ENCODE measurements at places on chromosomes 16 and 17.

DNA sequence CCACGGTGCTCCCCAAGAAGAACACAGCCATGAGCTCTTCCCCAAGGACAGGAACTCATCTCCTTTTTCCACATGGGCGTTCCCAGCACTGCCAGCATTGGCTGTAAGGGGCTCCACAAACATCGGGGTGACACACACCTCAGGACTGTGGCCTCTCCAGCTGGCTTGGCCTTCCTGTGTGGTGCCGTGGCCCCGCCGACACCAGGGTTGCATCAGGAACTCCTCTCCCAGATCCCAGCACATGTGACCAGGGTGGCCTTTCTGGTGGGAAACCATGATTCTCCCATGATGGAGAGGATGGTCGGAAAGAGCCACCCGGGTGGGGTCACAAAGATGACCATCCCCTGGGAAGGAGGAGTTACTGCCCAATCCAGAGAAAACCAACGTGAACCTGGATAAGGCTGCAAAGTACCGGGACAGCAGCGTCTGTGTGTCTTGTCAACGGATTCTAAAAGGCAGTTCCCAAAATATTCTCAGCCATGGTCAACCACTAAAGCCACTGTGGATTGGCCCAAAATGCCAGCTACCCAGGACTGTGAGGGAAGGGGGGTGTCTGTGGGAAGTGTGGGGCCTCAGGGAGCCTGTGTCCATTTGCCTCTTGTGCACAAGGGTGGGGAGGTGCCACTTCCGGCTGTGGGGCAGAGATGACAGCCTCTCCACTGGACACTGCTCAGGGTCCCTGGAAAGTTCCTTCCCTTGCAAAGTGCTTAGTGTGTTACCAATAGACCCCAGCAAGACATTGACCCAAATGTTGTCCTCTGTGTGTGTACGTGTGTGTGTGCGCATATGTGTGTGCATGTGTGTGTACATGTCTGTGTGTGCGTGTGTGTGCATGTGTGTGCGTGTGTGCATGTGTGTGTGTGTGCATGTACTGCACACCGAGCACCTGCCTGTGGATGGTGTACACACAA is 78.0 kb upstream of the CBX4 start:
- no peak for DNase-seq

- peak; percentile 52 for DNase-seq
Measured at GRCh38 chr17:63696381-63696961, 3.5 kb downstream of the LIMD2 start.

GRCh38 chr17:79940459-79941087 is 95.1 kb downstream of the TBC1D16 start:
- no peak for DNase-seq

DNA sequence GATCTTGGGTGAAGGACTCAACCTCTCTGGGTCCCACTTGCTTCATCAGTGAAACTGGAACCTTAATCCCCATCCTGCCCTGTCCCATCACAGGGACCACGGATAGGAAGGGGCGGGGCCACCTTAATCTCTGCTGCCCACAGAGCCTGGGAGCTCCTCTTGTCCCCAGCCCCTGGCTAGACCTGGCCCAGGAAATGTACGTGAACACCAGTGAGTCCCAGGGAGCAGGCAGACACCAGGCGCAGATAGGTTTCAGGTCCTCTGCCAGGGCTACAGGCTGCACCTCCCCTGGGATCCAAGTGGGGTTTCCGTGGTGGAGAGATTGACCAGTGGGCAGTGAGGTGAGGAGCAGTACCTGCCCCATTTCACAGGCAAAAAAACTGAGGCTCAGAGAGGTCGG is 21.0 kb downstream of the RAB11FIP4 start:
- no peak for DNase-seq

DNA sequence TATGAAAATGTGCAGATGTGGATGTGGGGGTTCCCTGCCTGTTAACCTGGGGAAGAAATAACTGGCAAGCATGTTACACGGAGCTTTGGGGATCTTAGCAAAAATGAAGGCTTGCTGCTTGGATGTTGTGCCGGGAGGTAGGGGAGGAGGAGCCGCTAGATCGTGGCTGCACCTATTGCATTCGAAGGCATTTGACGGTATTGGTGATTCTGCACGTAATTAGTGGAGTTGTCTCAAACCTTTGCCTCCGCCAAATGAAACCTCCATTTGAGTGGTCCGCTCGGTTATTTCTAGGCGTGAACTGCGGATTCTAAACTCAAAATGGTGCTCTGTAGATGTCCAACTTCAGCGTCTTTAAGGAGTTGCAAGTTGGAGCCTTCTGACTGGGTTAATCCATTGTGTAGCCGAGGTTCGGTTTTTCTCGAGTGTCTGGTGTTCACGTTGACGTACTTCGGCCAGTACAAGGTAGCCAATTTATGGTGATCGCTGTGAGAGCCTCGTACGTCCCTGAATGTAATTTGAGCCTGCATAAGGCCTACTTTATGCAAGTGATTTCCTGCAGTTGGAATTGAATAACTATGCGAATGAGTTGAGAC is 1.5 kb downstream of the TNRC6C start:
- DNase-seq, result no peak

- no peak for DNase-seq
Measured at GRCh38 chr16:69179328-69180010, 7.5 kb upstream of the SNTB2 start.

DNA sequence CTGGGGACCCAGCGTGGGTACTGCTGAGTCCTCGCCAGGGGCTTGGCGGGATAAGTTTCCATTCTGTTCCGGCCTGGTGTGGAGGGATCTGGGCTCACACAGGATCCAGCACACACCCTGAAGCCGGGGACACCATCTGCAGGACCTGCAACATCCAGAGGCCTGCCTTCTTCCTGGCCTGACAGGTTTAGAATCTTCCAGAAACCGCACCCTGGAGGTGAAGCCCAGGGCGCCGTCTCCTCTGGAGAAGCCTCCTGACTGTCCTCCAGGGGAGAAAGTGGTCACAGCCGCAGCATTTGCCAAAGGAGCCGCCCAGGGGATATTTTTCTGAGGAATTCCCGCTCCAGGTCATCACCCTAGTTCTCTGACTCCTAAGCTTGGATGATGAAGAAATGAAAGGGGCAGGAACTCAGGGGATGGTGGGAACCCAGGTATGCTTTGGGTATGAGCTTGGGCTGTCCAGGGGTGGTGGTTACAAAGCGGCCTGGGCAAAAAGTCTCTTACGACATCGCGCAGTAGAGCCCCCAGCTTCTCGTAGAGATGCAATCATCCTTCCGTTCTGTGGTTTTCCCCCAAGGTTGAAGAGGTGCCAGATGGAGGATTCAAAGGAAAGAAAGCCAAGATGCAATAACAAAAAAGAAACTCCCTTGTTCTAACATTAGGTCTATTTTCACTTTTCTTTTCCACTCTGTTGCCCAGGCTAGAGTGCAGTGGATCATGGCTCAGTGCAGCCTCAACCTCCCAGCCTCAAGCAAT is 9.1 kb upstream of the CRISPLD2 start:
- peak; percentile 58 for DNase-seq

DNA sequence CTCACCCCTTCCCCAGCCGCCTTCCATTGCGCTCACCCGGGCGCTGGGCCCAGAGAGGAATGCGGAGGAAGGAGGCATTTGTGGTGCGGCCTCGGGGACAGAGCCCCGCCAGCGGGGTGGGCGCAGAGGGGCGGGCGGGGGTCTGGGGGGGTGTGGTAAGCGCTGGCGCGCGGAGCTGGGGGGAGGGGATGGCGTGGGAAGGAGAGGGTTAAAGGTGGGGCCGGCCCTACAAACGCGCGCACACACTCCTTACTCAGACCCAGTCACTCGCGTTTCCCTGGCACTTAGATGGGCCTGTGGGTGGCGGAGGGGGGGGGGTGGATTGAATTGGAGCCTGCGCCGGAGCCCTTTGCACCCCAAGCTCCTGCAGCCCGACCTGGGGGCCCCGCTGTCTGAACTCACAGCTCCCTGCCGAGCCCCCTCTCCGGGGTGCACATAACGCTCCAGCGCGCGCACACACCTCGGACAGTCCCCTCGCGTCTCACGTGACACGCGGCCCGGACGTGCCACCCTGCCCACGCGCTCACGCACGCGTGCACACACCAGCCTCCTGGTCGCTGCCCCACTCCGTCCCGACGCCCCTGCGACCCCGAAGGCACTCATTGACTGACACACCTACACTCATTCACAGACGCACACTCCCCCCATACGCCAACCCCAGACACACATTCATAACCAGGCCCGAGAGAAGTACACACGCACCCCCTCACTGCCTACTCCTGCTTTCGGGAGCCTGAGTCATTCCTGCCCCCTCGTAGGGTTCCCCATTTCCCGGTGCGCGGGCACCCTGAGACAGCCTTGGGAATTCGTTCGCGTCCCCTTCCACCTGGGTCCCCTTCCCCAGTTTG is 844 bp downstream of the TBKBP1 start:
- peak; percentile 50 for DNase-seq

- no peak for DNase-seq
Measured at GRCh38 chr17:76493505-76494167, 7.6 kb downstream of the RHBDF2 start.

- no peak for DNase-seq
Measured at GRCh38 chr17:63772801-63773271, 561 bp downstream of the CCDC47 start.

GRCh38 chr16:9415545-9415944 is 324.1 kb downstream of the HAPSTR1 start:
- DNase-seq, result no peak

GRCh38 chr17:19281161-19281560 is 44.0 kb downstream of the EPN2 start:
- no peak for DNase-seq

DNA sequence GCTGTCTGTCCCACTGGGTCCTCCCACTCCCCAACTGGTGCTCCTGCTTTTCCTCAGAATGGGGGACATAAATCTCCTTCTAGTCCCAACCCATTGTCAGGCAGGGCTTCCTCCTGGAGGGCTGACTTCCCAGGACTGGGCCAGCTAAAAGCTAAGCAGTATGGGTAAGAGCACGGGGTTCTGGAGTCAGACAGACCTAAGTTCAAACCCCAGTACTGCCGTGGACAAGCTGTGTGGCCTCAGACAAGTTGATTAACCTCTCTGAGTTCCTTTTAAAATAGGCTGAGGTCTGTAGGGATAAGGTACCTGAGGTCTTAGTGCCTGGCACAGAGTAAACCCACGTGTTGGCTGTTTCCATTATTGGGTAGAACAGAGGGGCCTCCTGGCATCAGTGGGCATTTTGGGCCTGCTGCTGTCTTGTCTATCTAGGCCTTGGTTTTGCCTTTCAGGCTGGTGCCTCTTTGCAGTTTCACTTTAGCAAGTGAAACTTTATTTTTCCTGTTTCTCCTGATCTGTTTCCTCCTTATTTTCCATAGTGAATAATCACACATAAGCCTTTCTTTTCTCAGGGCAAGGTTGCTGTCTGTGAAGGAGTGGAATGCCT is 114.6 kb downstream of the PRKCB start:
- DNase-seq, result no peak

DNA sequence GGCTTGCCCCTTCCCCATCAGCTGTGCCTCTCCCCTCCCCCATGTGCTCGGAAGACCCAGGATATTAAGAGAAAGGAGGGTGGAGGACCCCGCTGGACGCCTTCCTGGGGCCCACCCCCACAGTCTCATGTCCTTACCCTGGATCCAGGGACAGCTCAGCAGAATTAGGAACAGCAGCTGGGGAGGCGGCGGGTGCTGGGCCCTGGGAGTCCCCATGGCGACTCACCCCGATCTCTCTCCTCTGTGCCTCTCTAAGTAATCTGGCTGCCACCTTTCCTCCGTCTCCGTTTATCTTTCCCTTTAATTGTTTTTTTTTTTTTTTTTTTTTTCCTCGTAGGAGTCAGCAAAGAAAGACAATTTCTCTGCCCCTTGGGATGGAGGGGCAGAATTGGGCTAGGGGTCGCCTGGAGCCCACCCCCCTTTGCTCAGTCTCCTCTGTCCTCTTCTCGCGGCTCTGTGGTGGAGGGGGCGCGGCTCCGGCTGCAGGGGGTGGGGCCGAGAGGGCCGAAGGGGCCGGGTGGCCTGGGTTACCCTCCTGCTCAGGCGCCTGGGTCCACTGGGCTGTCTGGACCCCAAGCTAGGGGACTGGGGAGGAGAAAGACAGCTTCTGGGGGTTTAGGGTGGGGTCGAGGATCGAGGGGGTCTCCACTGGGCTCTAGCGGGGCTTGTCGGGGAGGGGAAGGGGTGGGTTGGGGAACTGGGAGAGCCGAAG is 390 bp downstream of the SEZ6L2 start:
- no peak for DNase-seq

- no peak for DNase-seq
Measured at GRCh38 chr16:55948230-55948629, 73.1 kb upstream of the CES5A start.

DNA sequence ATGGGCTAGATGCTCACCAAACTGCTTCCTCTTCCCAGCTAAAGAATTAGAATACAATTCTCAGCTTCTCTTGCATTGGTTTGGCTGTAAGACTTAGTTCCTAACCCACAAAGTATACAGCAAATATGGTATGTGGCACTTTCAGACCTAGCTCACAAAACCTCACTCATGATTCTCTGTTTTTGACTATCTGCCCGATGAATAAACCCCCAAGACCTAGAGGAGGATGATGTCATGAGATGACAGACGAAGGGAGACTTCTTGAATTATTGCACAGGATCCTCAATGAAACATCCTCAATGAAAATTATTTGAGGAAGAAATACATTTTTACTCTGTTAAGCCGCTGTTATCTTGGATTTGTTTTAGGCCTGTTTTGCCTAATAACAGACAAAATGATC is 14.3 kb downstream of the CNOT1 start:
- DNase-seq, result no peak

DNA sequence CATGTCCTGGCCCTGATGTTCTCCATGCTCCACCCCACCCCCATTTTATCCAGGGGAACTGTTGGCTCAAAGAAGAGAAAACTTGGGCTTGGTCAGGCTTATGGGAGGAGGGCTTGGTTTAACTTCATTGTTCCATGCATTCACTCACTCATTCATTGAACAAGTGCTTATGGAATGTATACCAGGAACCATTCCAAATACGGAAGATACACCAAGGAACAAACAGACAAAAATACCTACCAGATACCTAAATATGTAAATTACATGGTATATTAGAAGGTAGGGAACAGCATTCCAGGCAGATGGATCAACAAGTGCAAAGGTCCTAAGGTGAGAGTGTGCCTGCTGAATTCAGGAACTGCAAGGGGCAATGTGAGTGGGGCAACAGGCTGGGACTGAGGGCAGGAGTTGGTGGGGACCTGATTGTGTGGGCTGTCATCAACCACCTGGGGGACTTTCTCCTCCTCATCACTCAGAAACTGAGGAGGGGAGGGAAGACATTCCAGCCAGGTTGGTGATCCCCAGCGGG is 39.9 kb downstream of the RAI1 start:
- no peak for DNase-seq

GRCh38 chr17:64455993-64456885 is 7.3 kb downstream of the MILR1 start:
- peak; percentile 41 for DNase-seq

DNA sequence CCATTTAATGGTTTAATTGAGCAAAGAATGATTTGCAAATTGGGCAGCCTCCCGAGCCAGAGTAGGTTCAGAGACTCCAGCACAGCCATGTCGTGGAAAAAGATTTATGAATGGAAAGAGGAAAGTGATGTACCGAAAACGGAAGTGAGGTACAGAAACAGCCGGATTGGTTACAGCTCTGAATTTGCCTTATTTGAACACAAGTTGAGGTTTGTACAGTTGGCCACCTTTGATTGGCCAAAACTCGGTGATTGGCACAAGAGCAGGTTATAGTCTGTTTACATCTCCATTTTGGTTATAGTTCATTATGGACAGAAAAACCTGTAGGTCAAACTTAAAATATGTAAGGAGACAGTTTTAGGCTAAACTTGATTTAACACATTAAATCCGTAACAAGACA is 44.5 kb downstream of the TENT4B start:
- no peak for DNase-seq

- no peak for DNase-seq
Measured at GRCh38 chr17:58632324-58633314, 59.2 kb downstream of the TEX14 start.

Data from GM10248 (cell line).